ENCODE measurements at places on chromosomes 2 and 18.

GRCh38 chr2:180570864-180571263 is 409.5 kb upstream of the UBE2E3 start:
- DNase-seq, result no peak

DNA sequence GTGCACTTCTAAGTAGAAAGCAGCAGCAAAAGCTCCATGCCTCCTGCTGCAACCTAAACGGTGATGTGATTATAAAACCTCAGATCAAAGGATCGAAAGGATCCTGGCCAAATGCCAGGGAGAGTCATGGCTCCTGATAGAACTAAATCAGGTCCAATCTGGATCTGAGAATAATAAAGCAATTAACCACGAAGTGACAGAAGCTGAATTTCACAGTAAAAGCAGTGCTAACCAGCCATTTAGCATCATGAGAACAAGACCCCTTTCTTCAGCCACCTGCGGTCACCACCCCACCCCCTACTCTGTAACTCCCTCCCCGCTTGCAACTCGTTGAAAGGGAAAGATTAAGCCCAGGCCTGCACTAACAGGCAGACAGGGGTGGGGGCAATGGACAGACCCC is 748.7 kb downstream of the BCL11A start:
- no peak for DNase-seq

DNA sequence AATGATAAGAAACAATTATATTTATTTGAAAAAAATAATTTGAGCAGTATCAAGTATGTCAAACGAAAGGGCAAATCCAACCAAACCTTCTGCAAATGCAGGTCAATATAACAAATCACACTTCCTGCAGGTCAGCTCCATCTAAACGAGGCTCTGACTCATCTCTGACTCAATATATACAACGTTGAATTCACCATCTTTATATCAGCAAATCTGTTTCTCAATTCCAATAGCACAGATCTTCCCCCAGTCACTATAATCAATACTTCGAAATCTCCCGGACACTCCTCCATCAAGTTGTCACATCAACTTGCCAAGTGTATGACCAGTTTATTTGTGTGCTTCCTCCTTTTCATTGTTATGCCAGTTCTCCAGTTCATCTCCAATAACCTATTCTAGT is 388.9 kb downstream of the ZEB2 start:
- DNase-seq, result no peak

GRCh38 chr18:79465392-79465991 is 69.8 kb downstream of the NFATC1 start:
- no peak for DNase-seq

DNA sequence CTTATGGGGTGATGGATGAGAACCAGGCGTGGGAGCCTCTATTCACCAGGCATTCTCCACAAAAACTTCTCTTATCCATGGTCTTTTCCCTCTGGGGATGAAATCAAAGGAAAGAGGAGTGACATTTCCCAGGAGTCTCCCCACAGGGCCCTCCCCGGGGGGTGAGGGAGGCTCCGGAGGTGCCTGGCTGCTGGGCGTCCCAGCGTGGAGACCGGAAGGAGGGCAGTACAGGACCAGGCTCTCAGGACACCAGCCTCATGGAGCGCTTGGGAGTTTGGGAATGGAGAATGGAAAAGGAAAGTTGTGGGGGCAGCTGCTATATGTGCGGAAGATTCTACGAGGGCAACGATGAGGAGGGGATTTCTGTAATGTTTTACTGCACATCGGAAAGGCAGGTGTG is 22.1 kb downstream of the CIB4 start:
- no peak for DNase-seq

- DNase-seq, result no peak
Measured at GRCh38 chr2:144382849-144383248, 137.1 kb downstream of the ZEB2 start.

GRCh38 chr2:71933467-71934319 is 214.0 kb downstream of the CYP26B1 start:
- peak; percentile 18 for DNase-seq

- DNase-seq, result no peak
Measured at GRCh38 chr18:13649397-13650390, 76.7 kb downstream of the FAM210A start.

DNA sequence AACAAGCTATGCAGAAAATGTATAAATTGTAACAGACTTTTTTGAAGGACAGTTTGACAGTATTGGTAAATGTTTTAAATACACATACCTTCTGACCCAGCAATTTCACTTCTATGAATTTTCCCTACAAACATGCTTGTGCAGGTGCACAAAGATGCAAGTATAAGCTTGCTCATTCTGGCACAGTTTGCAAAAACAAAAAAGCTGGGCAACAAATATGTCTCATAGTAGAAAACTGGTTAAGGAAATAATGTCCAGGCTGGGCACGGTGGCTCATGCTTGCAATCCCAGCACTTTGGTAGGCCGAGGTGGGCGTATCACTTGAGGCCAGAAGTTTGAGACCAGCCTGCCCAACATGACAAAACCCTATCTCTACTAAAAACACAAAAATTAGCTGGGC is 96.9 kb upstream of the NEDD4L start:
- no peak for DNase-seq

DNA sequence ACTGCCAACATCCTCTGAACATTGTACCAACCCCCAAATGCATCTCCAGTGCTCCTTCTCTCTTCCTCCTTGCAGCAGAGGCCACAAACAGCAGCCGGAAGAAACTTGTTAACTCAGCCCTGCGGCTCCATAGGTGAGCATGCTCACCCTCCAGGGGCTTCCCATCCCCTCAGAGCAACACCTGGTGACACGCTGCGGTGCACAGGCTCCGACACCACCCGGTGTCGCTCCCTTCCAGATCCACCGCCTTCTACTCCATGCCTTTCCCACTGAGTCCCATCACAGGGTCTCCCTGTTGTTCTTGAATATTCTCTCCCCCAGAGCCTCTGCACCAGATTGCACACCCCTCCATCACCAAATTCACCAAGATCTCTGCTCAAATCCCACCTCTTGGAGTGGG is 171.5 kb upstream of the FHL2 start:
- DNase-seq, result no peak

DNA sequence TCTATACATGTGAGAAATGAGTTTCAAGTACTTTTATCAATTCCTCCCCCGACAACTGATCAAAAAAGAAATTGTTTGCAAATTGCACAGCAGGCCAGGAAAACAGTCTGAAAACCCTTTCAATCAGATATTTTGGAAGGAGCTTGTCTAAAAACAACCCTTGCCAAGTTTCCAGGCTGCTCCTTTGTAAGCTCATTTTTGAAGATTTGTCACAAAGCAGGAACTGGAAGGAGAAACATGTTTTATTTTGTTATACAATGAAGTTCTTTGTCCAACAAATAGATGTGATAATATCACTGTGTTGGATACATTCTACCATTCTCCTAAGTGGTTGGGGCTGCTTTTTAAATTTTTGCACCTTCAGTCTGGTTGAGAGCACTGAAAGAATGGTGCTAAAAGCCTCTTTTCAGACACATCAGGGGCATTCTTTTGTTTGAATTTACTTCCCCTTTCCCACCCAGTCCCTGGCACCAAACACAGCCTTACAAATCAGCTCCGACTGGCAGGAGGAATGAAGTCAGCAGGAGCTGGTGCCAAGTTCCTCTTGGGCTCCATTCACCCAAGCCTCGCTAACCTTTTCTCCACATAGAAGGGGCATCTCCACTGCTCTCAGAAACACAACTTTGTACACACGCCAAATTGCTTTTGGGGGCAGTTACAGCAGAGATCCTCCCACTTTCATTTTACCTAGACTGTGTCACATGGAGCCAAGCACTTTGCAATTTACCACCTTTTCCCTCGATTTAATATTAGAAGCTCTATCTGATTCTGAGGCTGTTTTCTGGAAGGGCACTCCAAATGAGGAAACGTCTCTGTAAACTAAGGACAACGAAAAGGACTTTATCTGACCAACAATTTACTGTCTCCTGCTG is 88.0 kb downstream of the C1D start:
- no peak for DNase-seq

GRCh38 chr2:237464757-237465391 is 22.2 kb upstream of the MLPH start:
- DNase-seq, result no peak

GRCh38 chr18:8696749-8697211 is 8.6 kb upstream of the MTCL1 start:
- peak; percentile 89 for DNase-seq

DNA sequence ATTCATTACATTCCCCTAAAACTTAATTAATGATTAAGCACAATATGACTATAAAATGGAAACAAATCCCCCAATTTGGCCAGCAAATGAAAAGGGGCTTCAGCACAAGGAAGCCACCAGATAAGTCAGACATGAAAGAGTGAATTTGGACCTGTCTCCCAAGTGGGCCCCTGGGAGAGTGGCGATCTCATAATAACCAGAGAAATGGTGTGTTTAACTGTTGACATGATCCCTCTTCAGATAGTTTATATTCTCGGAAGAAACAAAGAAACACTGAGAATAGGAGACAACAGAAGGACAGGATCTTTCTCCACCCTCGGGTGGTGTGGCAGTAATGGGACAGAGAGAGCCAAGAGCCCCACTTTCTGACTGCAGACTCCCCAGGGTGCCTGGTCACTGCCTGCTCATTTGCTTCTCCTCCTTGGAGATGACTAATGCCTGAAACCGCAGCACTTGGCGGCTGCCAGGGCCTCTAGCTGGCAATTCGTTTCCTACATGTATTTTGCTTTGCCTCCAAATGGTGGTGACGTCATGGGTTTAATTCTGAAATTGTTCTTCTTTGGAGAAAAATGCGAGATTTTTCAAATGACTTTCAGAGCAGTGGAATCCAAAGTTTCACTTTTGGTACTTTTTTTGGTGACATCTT is 46.4 kb upstream of the SPP2 start:
- peak; percentile 54 for DNase-seq

DNA sequence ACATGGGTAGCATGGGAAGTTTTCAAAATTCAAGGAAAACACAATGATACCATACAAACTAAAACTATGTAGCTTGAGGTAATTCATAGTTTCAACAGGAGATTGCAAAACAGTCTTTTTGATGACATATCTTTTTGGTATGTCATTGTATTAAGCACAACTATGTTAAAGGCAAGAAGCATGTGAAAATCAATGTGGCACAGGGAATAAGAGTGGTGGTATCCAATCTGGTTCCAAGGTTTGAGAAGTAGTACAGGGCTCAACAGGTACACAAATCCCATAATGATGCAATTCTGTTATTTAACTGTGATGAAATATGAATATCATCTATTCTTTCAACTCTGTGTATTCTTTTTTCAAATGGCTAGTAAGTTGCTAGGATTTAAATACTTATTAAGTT is 16.4 kb upstream of the DLX2 start:
- no peak for DNase-seq

GRCh38 chr2:45255563-45255962 is 246.3 kb upstream of the SIX2 start:
- DNase-seq, result no peak

DNA sequence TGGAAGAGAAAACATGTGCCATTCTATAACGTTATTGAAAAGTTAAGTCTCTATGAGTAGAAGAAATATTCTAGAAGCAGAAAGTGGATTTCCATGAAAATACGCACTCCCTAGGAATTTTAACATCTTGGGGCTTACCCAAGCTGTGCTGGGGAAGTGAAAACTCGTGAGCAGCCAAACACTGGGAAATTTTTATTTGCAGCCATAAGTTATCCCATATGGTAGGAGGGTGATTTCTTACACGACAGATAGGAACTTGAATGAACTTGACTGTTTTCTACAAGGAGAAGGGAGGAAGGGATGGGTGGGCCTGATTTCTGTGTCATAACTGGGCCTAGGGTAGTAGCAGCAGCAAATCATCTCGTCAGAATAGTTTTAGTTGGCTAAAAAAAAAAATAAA is 272.6 kb downstream of the ETAA1 start:
- DNase-seq, result no peak

- peak; percentile 41 for DNase-seq
Measured at GRCh38 chr2:144424559-144425240, 95.2 kb downstream of the ZEB2 start.

DNA sequence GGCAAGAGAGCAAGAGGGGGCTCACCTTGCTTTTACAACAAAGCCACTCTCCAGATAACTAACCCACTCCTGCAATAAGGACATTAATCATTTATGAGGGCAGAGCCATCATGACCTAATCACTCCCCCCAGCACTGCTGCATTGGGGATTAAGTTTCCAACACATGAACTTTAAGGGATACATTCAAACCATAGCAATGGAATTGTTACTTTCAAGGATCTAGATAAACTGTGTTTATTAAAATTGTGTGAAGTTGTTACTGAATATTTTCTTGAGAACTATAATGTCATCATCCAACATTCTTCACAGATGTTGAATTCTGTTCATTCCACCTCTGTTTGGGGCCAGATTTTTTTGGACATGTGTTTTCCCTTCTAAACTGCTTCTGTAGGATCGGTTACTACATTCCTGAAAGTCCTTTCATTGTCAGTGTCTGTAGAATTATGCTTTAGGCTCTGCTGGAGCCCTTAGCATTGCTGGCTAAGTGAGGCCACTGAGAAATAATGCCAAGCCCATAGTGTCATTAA is 50.4 kb downstream of the SPATS2L start:
- DNase-seq, result no peak

GRCh38 chr2:15780912-15781574 is 159.3 kb upstream of the MYCN start:
- no peak for DNase-seq

DNA sequence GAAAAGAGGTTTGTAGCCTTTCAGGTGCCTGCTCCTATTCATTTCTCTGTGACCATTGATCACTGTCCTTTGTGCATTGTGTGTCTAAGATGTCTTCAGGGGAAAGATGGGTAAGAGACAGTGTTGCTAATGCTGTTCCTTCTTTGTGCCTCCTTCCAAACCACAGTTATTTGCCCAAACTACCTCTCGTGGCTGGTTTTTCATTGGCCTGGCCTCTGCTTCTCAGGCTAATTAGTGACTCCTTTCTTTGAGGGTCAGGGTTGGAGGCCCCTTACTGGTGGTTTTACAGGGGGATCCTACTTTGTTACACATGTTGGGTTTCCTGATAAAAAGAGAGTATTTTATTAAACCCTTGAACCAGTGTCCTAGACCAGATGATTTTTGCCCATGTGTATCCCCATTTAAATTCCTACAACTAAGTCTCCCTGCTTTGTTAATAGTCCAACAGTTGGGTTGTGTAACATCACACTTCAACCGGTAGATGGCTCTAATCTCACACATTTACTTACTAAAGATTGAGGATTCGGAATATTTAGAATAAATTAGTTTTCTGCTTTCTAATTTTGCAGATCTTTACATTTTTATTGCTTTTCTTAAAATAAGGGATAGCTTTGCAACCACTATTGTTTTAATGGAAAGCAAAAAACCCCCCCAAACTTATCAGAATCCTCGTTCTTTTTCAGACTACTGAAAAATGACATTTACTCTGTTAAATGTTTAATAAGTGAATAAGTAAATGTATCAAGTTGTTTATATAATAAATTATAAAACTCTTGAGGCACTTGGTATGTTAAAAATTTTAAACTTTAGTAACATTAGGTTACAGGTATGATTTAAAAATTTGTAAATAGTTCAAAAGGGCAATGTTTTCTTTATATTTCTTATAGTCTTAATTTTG is 2.4 kb downstream of the MARS2 start:
- no peak for DNase-seq
